ENCODE measurements at places on chromosomes 7 and 10.

GRCh38 chr7:138434597-138435019, 25.5 kb upstream of the TRIM24 start:
- no peak for DNase-seq

- DNase-seq = no peak
These were observed 256.9 kb downstream of the ELMO1 start for GRCh38 chr7:37191797-37192196.

GRCh38 chr7:157952050-157952667, 615.4 kb downstream of the DNAJB6 start:
- no peak for DNase-seq

- no peak for DNase-seq
These were observed 880.2 kb upstream of the AUTS2 start for GRCh38 chr7:68718097-68718551.

DNA sequence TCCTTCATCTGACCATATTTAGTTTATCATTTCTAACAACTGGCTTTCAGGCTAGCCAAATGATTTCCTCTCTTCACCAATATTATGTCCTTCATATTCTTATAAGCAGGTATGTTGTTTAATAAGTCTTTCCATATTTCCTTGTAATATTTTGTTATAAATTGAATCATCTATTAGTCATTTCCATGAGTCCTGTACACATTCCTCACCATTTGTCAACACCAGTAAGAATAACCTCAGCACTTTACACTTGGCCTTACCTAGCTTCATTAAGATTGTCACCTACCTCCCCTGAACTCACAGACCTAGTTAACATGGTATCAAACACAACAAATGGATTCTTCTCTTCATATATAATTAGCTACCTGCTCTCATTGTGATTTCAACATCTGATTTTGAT, 282.3 kb downstream of the SEMA3D start:
- DNase-seq = no peak

DNA sequence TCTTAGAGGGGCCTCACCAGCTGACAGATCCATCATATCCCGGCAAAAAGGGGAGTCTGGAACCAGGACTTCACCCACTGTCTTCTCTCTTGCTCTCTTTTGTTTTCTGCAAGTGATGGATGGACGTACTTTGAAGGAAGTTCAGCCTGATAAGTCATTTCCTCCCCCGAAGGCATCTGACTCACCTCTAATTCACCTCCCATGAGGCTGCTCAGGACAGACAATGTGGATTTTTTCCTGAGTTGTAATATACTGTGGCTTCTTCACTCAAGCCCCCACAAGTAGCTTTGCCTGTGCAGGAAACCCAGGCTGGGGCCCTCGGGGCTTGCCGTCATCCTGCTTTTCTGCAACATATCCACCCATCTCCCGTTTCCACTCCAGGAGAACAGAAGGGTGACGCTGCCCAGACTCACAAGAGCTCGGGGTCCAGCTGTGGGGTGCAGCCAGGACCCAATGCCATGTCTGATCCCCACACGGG, 70.4 kb downstream of the ASB13 start:
- DNase-seq = peak; percentile 73

Measured in AG04449 (cell line).